ENCODE measurements at places on chromosomes 3 and 15. TPM values are rescaled to one million over a fixed set of nuclear protein-coding genes. Genes with fewer than 3 reads are reported as not detected.

- DNase-seq, result no peak
Observed at GRCh38 chr15:51253366-51253765, 85.0 kb downstream of the CYP19A1 start.

DNA sequence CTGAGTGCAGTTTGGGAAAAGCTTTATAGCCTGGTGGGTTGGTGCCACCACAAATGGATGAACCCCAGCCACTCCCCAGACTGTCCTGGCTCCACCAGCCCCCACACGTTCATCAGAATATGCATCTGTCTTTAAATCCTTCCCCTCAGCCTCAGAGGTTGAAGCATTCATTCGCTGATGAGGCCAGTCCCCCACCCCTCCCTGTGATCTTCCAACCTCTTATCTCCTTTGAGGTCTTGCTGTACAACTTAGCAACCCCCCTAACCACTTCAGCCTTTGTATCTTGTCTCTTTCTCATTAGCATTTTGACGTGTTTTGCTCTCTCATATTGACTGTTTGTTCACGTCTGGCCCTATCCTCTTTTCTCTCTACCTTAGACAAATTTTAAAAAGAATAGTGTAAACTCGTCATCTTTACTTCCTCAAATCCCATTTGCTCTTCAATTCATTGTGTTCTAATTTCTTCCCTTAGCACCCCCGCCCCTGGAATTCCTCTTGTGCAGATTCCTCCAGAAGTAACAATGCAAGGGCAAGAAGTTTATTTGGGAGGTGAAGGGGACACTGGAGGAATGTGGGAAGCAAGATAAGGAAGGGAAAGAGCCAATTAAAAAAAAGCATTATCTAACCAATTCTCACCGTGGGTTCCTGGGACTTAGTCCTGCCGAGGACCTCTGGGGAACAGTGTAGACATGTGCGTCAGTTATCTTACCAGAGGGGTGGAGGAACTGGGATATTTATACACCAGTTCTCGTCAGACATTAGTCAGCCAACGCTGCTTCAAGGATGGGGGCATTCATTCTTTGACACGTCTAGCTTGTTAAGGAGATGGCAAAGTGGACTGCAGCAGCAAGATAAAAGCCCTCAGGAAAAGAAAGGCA lies 38.6 kb downstream of the MOBP start:
- no peak for DNase-seq

The ARGFX gene
- not detected for polyA plus RNA-seq

The CCR5 gene
- 0.32 TPM for polyA plus RNA-seq

The SIDT1 gene
- polyA plus RNA-seq, result 0.92 TPM

All from kidney (tissue), 22 donors.